Brain microvascular endothelial cell (primary cell): ENCODE measurements at places on chromosomes 1 and 21.

GRCh38 chr1:167573035-167573434 is 19.5 kb upstream of the CREG1 start:
- no peak for DNase-seq

- DNase-seq: no peak
Measured at GRCh38 chr1:29278124-29278523, 41.8 kb downstream of the PTPRU start.

DNA sequence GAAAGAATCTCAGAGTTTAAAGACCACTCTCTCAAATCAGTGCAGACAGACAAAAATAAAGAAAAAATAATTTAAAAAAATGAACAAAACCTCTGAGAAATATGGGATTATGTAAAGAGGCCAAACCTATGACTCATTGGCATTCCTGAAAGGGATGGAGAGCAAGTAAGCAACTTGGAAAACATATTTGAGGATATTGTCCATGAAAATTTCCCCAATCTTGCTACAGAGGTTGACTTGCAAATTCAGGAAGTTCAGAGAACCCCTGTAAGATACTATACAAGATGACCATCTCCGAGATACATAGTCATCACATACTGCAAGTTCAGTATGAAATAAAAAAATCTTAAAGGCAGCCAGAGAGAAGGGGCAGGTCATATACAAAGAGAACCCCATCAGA is 43.7 kb upstream of the IVNS1ABP start:
- no peak for DNase-seq

DNA sequence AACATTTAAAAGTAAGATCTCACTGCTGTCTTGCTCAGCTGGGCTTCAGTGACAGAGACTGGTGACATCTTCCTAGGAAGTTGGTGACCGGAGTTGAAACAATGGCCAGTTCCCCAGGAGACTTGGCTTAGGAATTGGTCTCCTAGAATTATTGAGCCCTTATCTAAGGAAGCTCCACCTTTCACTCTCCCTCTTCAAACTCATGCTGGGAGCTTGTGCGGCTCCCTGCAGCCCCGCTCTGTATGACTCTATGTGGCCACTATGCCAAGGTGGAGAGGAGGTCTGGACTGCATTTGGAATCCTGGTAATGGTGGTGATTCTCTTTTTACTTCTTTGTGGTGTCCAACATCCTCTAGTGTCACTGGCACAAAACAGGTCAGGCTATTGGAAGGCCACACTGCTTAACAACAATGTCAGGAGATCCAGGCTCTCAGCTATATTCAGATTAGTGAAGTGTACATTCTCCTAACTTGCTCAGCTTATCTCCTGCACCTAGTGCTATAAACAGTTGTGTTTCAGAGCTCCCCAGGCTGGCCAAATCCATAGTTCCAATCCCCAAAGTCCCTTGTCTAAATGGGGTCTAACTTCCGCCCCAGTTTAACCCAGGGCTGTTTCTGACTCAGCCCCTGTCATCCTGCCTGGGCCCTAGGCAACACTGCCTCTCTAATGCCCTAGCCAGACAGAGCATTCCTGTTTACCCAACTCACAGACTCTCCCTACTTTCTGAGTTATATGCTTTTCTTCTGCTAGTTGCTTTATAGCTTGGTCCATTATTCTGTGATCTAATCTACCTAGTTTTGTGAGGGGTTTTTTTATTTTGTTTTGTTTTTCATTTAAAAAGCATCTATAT is 18.3 kb downstream of the ATP2B4 start:
- DNase-seq: peak; percentile 64

GRCh38 chr1:6206520-6206855 is 569 bp downstream of the RNF207 start:
- no peak for DNase-seq
